Stimulated activated CD4-positive, alpha-beta T cell treated with anti-CD3 and anti-CD28 coated beads, Interleukin-4, amount 100 ng/mL, for 1 hour (primary cell): ENCODE measurements at places on chromosomes 5 and 9.

GRCh38 chr5:132767150-132767549, 9.9 kb downstream of the SEPTIN8 start:
- no peak for DNase-seq

- DNase-seq = no peak
Measured at GRCh38 chr5:150175076-150175475, 8.5 kb downstream of the CDX1 start.

- no peak for DNase-seq
Measured at GRCh38 chr9:105390871-105391270, 57.0 kb upstream of the FSD1L start.

- DNase-seq = no peak
Measured at GRCh38 chr5:171432076-171432475, 12.6 kb downstream of the FGF18 start.

DNA sequence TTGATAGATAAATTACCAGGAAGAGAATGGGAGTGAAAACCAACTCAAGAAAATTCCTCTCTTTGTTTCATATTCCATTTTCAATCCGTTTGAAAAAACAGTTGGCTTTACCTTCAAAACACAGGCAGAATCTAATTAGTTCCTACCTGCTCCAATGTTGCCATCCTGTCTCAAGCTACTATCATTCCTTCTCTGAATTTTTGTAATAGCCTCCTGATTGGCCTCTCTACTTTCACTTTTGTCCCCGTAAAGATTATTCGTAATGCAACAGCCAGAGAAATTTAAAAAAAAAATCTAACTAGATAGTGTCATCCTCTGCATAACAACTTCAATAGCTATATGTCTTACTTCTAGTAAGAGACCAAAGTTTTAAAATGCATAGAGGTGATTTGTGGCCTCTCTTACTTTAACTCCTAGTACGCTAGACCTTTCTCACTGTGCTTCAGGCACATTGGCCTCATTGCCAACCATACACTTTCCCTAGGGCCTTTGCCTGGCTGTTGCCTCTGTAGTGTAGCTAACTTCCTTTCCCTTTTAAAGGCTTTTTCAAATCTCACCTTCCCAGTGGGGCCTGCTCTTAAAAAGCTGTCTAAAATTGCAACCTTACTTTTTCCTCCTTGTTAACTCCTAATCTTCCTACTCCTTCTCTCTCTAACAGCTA, 311.3 kb upstream of the GRIN3A start:
- DNase-seq = no peak

- DNase-seq = no peak
Measured at GRCh38 chr5:120684749-120685415, 220.8 kb downstream of the PRR16 start.

GRCh38 chr5:64140018-64140417, 25.6 kb upstream of the RNF180 start:
- DNase-seq = no peak

- DNase-seq = no peak
Measured at GRCh38 chr9:479971-480350, 265.3 kb downstream of the DOCK8 start.

DNA sequence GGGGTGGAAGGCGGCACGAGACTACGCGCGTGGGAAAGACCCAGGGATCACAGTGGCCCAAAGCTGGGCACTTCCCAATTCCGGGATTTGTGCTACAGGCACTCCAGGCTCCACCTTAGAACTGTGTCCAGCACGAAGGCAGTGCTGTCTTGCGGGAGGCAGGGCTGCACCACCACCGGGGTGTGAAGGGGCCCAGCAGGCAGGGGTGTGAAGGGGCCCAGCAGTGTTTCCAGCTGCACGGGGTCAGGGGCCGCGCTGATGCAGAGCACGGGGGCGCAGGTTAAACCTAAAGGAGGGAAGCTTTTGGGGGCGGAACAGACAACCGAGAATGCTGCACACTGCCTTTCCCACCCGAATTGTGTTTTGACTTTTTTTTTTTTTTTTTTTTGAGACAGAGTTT, 1.1 kb upstream of the PDCD6 start:
- DNase-seq = no peak
